ENCODE measurements at places on chromosomes 7 and 10.

DNA sequence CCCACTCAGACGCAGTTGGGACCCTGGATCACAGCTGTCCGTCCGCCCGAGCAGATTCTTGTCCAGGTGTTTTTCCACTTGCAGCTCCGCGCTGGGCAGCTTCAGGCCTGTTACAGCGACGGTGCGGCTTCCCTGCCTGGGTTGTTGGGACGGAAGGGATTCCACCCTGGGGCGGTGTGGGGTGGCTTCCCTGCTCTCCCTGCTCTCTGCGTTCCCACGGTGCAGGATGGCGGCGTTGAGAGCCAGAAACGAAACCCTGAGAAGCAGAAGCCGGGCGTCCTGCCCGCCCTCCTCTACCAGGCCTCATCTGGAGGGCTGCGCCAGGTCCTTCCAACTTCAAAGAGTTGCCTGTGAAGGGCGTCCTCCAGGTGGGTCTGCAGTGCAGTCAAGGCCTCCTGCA, 194.4 kb downstream of the ADARB2 start:
- DNase-seq, result no peak

DNA sequence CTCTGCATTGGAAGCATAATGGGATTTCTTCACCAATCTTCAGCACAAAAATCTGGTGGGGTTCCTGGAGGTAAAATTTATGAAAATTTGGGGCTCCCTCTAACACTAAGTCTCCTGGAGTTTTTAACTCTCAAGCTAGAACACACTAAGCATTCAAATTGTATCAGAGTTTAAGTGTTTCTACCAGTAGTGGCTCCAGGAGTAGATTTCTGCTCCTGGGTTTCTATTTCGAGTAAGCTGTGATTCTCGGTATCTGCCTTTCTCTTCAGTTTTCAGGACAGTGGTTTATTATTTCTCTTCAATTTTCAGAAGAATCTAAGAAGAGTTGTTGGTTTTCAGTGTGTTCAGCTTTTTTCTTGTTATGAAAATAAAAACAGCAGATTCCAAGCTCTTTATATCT, 566.4 kb upstream of the KCND2 start:
- no peak for DNase-seq

DNA sequence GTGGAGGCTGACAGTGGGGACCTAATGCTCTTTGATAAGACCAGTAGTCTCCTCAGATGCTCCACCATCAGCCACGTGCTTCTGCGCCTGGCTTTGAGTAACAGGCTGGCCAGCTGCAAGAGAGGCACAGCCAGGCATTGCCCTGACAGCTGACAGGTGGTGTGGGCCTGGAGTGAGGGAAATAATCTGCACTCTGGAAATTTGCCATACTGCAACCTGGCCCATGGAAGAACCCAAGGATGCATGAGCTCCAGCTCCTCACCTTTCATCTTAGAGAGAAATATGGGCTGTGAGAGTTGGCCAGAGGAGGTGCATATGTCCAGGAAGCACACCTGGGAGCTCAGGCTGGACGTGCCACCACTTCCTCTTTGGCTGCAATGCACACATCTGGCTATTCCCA, 118.9 kb downstream of the PLXDC2 start:
- DNase-seq, result no peak

DNA sequence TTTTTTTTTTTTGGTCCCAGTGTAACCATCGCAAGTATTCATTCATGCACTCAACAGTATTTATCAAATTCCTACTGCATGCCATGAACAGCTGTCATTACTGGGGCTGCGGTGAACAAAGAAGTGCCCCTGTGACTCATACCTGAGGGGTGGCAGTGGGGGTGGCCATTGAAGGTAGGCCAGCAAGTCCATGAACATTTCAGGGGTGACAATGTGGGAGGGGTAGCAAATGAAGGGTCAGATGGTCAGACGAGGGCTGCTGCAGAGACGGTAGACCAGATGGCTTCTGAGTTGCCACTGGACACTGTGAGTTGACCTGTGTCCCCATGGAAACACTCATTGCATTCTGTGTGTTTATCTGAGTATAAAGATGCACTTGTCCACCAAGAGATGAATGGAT, 92.5 kb upstream of the PITRM1 start:
- DNase-seq, result no peak

DNA sequence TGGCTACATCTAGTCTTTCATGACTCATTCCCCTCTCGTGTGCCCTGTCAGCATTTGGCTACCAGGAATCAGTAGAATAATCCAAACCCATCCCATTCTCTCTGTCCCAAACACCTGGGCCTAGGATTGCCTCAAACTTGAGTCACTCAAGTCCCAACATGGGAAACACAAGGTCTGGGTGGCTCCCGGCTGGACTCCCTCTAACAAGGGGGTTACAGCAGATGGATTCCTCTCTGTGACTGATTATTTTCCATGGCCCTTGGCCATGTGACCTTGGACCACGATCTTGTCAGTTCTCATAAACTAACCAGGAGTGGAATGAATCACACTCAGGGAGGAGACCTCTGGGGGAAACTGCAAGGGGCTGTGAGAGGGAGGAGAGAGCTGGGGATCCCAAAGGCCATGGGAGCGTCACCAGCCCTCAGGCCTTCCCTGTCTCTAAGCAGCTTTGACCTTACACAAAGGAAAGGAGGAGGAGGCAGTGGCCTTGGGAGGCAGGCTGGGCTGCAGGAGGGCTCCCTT, 533.1 kb downstream of the KCNMA1 start:
- peak; percentile 17 for DNase-seq

- DNase-seq, result no peak
Observed at GRCh38 chr10:123398756-123399155, 244.6 kb downstream of the BUB3 start.

- DNase-seq, result no peak
Observed at GRCh38 chr7:42139751-42140150, 97.3 kb downstream of the GLI3 start.

- DNase-seq, result no peak
Observed at GRCh38 chr10:14772399-14772798, 2.3 kb downstream of the FAM107B start.

DNA sequence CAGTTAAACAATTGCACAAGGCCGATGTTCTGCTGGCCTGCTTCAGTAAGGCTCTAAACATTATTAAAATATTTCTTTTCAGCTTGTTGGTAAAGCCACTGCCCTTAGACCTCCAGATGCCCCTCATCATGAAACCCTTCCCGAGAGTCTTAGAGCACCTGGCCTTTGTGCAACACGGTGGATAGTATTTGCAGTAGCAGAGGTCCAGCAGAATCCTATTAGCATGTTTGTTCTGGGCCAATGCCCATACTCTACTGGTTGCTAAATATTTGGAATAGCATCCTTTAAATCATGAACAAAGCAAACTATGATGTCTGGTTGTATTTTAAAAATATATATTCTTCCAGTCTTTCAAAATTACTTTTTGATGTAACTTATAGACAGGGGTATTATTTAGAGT, 584.6 kb downstream of the CNTNAP2 start:
- DNase-seq, result no peak

- DNase-seq, result no peak
Observed at GRCh38 chr7:2651847-2652735, 20.3 kb downstream of the TTYH3 start.

GRCh38 chr7:18494821-18495408, 634 bp upstream of the HDAC9 start:
- no peak for DNase-seq

DNA sequence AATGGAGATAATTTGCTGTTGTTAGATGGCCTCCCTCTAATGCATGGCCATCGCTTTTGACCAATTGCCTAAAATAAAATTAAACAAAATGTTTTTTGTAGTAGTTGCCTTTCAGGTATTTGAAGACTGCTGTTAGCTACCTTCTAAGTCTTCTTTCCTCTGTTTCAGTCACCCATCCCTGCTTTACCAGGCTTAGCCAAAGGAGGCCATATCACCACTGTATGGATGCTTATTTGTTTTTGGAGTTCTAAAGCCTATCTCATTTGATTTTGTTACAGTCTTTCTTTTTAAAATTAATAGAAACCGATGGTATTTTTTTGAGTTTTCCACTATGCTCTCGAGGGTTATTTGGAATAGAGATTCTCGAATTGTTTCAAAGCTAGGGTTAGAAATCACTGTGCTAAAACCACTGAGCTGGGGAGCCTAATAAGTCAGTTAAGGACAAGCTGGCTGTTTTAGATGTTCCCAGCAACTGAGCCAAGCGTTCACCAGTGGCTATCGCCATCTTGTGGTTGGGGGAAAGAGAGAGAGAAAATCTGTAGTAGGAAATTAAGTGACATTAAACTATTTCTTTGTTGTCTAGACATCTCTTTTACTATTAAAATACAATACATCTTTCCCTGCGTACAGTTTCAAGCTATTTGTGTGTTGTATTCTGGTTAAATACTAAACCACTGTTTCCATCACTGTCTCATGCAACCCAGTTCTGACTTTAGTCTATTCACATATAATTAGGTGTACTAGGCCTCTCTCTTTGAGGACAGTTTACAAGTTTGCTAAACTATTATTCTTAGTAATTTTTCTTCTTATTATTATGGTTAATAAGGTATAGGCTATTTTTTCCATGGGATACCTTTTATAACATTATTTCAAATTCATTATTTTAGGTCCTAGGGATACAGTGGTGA, 52.2 kb downstream of the GPR158 start:
- no peak for DNase-seq

DNA sequence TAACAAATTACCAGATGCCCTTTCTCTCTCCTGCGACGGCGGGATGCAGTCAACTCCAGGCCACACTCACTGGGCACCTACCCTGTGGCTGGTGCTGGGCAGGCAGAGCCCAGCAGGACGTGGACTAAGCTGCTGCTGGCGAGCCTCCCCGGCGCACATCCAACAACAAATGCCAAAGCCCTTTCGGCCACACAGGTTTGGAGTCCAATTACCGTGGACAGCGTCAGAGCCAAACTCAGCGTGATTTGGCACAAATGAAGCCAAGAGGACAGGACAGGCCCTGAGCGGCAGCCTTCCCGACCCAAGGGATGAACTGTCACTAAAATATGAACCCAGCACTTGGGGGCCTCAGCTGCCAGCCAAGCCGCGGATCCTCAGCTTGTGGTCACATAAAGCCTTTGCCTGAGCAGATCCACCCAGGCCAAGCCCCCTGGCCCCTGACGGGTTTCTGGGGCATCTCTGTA, 28.4 kb downstream of the DAGLB start:
- DNase-seq, result no peak

- no peak for DNase-seq
Observed at GRCh38 chr10:74910241-74910975, 84.0 kb downstream of the KAT6B start.

GRCh38 chr10:43814663-43815062, 166.0 kb upstream of the ZNF32 start:
- DNase-seq, result no peak

- no peak for DNase-seq
Observed at GRCh38 chr7:138359870-138360559, 100.0 kb upstream of the TRIM24 start.

- DNase-seq, result no peak
Observed at GRCh38 chr10:95518455-95519452, 42.4 kb downstream of the SORBS1 start.

GRCh38 chr7:5671046-5671445, 110.4 kb downstream of the RNF216 start:
- DNase-seq, result no peak

DNA sequence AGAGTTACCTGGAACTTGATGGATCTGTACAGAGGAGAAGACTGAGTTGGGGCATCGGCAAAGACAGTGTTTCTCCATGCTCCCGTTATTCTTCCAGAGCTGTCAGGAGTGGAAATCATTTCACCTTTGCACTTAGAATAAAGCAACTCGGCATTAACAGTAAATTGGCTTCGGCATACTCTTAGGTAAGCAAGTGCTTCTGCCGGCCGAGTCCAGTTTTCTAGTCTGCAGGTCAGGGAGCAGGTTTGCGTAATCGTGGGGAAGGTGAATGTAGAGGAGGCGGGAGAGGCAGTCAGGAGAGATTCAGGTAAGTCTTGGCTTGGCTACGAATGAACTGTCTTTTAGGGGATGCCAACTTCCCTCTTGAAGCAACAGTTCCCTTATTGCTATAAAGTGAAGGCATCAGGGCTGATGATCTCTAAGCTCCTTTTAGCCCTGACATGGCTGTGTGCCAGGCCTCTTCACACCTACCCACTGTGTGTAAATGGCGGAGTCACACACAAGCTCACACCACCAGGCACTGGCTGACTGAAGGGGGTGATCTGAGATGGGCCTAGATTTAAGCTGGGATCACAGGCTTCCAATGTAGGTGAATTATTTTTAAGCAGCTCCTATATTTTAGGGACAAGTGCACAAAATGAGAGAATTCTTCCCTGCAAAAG, 127.1 kb downstream of the GATA3 start:
- DNase-seq, result no peak

All from HS-27A (cell line).